ENCODE measurements at places on chromosomes 4 and X.

DNA sequence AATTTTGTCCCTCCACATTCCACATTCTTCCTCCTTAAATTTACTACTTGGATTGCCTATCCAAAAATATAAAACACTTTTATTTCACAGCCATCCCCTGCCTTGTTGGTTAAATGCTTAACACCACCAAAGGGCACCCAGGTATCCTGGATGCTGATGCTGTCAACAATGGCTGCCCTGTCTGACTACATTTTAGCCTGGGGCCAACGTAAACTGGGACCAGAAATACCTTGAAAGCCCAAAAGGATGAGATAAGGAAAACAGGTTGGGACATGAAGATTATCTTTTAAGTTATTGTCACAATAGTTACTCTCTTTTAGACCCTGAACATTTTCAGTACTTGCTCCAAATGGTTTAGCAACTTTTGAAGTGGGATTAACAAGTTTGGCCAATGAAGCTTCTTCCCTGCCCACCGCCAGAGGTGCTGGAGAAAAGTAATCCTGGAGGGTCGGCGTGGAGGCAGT is 775 bp upstream of the YIPF6 start:
- DNase-seq: no peak

GRCh38 chr4:159765382-159765781 is 662.5 kb downstream of the RAPGEF2 start:
- no peak for DNase-seq

DNA sequence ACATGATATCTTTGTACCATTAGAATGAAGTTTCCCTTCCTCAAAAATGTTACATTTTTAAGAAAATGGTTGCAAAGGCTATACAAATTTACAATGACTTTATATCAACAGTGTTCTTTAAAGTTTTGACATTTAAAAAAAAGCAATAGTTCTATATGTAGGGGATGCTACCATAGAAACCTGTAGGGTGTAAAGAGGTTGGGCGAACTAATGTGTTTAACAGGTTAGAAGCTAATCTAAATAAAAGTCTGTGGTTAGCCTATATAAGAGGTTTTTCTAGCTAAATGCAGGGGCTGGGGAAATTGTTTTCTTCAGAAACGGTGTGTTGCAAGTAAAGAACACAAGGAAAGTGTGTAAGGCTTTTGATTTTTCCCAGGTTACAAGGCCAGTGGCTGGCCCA is 73.3 kb downstream of the GBA3 start:
- no peak for DNase-seq

GRCh38 chr4:81471298-81471587 is 464 bp downstream of the RASGEF1B start:
- no peak for DNase-seq

GRCh38 chrX:20500171-20500865 is 233.6 kb upstream of the RPS6KA3 start:
- no peak for DNase-seq

- DNase-seq: no peak
Measured at GRCh38 chr4:20297783-20298182, 46.1 kb downstream of the SLIT2 start.

- no peak for DNase-seq
Measured at GRCh38 chr4:89101256-89102161, 9.8 kb upstream of the TIGD2 start.

GRCh38 chrX:121179972-121180371 is 132.6 kb downstream of the GLUD2 start:
- DNase-seq: no peak

GRCh38 chr4:31275906-31276305 is 555.7 kb downstream of the PCDH7 start:
- DNase-seq: no peak

DNA sequence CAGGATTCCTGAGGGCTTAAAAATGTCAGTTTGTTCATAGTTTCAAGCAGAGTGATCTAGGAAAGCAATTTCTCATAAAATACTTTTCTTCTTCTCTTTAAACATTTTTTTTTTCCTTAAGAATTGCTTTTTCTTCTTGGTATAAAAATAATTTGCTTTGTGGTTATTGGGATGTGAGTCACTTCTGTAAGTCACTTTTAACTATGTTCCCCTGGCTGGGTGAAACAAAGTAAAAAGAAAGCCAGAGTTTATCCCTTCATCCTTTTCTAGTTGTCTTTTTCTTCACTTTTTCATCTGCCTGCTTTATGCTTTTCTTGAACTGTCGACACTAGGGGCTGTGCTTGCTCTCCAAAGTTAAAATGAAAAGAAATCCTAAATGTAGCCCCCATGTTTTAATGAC is 33.5 kb downstream of the ARSJ start:
- DNase-seq: no peak

DNA sequence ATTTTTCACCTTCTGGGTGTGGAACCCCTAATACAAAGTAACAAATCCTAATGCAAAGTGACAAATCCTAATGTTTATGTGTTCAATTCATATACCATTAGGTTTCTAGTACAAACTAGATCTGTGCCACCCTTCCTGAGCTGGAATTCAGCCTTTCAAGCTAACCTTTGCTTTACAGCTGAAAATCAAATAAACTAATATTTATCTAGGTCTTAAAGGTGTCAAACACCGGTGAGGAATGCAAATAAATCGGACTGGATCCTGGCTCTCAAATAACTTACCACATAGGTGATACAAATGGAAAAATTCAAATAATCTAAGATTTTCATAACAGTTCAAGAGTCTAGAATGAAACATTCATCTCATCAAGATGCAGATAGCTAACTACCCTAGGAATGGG is 11.6 kb downstream of the IRF2 start:
- DNase-seq: no peak

- no peak for DNase-seq
Measured at GRCh38 chr4:123937581-123937980, 541.0 kb downstream of the SPRY1 start.

DNA sequence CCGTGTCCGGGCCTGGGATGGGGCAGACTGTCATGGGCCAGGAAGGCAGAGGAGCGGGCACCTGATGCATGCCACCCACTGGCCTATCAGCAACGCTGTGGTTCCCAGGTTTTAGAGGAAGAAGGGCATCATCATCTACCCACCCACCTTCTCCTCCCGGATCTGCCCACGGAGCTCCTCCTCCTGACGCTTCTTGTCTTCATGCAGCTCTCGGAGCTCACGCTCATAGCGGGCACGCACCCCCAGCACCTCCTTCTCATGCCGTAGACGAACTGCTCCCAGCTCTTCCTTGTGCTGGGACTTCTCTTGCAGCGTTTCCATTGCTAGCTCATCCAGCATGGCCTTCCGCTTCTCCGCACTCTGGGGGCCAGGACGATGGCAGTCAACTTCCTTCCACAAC is 11.4 kb upstream of the KCND1 start:
- no peak for DNase-seq

GRCh38 chrX:23373129-23373804 is 38.6 kb downstream of the PTCHD1 start:
- no peak for DNase-seq

GRCh38 chr4:35649778-35650177 is 594.5 kb downstream of the ARAP2 start:
- DNase-seq: no peak

DNA sequence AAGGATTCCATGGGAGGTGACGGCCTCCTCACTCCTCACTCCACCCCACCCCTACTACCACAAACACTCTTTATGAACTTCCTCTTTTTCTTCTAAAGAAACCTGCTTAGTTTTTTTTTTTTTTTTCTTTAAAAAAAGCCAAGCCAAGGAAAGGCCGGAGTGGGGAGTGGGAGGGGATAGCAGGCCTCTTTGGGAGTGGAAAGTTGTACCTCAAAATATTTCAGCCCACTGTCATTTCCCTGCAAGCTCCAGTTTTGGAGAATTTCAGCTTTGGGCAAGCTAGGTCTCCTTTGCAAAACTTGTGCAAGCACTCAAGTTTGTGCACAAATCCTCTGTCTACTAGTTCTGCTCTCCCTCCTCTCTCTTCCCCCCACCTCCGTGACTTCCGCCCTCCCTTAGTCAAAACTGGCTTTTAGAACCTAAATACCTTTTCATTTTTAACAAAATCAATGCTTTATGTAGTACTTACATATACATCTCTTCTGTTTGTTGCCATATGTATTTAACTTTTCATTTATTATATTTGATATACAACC is 512 bp upstream of the ANTXR2 start:
- peak; percentile 5 for DNase-seq

DNA sequence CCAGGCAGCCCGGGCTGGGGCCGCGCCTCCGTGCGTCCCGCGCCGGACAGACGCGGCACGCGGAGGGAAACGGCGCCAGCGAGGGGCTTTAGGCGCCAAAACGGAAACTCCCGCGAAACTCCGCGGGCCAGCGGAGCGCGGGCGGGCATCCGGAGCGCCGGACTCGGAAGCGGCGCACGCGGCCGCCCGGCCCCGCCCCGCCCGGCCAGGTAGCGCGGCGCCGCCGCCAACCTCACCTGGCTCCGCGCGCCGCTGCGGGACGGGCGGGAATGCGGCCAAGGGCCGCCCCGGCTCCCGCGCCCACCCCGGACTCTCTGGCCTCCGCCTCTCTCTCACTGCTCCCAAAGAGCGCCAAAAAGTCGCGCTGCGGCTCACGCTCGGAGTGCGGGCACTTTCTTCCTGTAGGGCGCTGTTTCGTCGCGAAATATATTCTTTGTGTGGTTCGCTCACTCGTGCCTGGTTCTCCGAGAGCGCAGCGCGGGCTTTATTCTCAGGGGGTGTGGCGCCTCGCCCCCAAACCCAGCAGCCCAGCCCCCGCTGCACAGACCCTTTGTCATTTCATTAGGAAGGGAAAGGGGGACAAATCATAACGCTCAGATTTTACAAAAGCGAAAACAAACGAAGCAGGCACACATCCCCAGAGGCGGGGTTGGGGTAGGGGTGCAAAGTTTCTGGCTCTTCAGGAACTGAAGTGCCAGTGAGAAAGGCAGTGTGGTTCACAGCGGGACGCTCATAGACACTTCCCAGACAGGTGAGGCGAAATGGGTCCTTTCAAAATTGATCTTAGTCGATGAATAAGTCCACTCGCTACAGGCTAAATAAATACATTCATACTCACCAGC is 961 bp upstream of the MBNL3 start:
- DNase-seq: peak; percentile 34

DNA sequence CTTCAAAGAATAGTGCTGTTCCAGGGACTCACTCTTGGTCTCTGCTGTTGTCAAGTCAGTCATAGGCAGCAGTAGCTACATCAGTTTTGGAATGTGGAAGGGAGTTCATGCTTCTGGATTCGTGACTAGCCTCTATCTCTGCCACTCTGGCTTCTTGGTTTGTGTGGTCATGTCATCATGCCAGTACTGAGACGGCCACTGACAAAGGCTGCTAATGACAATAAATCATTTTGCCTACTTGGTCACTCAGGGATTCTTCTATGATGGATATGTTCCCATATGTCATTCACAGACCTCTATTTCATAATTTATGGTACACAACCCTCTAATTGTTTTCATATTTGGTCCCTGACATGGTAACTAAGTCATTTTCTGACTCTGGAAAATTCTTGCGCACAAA is 450.8 kb upstream of the BOD1L1 start:
- DNase-seq: no peak

GRCh38 chr4:74624351-74625151 is 169.8 kb downstream of the BTC start:
- no peak for DNase-seq

- no peak for DNase-seq
Measured at GRCh38 chr4:41658163-41658562, 90.4 kb downstream of the PHOX2B start.

GRCh38 chrX:142861557-142861956 is 164.2 kb upstream of the SPANXN4 start:
- no peak for DNase-seq

- DNase-seq: no peak
Measured at GRCh38 chrX:149939655-149939904, 1.3 kb upstream of the EOLA2 start.

DNA sequence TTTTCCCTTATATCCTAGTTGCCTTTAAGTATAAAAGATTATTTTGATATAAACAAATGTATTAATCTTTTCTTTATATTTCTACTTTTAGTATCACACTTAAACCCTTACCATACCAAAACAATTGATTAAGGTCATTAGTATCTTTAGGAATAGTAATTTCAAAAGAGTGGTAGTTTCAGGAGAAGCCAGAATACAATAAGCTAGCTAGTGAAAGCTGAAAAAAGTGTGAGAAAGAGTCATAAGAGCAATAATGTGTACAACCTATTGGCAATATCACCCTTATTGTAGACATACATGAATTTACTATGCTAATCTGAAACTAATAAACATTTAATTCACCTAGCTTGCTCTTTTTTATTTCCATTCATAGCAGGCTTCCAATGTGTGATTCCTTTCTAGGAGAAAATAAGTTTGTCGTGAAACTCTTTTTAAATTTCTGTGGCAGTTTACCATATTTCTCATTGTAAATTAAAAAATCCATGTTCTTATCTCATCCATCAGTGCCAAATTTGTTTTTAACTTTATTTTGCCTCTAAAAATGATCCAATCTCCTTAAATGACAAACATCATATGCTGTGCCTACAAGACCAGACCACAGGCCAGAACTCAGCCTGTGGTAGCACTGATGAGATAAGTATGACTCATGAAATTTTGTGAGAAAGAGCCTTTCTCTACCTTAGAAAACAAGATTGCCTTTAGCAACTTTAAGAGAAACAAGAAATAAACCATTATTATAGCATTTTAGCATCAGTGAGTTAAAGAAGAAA is 8.1 kb downstream of the NEK1 start:
- DNase-seq: no peak

GRCh38 chrX:55014897-55015299 is 14.7 kb downstream of the APEX2 start:
- DNase-seq: no peak

GRCh38 chrX:136780241-136780640 is 491 bp downstream of the ARHGEF6 start:
- DNase-seq: no peak

DNA sequence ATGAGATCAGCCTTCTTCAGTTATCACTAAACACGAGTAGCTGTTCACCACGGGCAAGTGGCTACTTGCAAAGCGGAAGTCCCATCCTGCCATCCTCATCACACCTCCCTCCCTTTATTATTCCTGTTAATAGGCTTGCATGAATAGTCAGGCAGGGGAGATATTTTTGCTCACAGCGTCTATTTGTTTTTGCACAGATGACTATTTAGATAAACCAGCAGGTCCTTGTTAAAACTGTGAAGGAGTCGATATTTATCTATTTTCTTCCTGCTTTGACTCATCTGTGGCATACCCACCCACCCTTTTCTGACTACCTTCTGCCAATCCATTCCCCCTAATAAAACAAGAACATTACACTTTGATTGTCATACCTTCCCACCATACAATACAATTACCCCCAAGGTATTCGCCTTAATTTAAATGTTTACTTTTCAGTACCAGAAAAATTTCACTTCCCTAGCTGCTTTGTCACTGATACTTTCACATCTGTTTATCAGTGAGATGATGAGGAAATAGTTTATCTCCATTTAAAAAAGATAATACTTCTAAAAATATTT is 96.6 kb upstream of the BANK1 start:
- no peak for DNase-seq

GRCh38 chr4:108111781-108112180 is 57.0 kb downstream of the LEF1 start:
- DNase-seq: no peak
